Stimulated activated CD8-positive, alpha-beta memory T cell treated with anti-CD3 and anti-CD28 coated beads, Interleukin-15, amount 100 ng/mL, for 48 hours (primary cell): ENCODE measurements at places on chromosomes 6 and 20.

- no peak for DNase-seq
Measured at GRCh38 chr6:4844108-4844507, 67.9 kb downstream of the CDYL start.

DNA sequence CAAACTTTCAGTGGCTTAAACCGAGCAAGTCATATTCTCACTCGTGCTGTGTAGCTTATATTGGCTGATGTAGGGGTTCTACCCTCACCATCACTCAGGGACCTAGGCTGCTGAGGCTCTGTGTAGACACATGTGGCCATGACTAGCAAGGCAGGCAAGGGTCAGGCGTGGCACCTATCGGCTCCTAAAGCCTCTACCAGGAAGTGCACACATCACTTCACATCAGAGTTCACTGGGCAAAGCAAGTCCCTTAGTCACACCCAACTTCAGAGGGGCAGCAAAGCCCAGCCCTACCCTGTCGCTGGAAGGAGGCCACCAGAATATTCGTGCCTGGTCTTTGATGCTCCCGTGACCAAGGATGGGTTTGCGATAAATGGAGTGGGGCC lies 42.9 kb downstream of the PPP1R14C start:
- DNase-seq, result no peak

DNA sequence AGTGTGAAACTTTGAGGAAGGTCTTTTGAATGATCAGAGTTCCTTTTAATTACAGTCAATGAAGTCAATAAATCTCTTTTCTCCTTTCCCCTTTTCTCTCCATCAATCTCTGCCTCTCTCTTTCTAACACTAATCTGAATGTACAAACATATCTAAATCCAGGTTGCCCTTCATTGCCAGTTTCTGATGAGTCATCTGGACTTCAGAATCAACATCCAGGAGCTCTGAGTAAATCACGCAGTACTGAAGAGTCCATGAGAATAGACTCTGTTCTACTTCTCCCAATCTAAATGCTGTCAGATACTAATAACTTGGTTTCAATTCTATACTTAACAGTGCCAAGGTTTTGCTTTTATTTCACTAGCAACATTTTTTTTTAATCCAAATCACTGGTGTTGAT lies 238.7 kb upstream of the THEMIS start:
- DNase-seq, result no peak

DNA sequence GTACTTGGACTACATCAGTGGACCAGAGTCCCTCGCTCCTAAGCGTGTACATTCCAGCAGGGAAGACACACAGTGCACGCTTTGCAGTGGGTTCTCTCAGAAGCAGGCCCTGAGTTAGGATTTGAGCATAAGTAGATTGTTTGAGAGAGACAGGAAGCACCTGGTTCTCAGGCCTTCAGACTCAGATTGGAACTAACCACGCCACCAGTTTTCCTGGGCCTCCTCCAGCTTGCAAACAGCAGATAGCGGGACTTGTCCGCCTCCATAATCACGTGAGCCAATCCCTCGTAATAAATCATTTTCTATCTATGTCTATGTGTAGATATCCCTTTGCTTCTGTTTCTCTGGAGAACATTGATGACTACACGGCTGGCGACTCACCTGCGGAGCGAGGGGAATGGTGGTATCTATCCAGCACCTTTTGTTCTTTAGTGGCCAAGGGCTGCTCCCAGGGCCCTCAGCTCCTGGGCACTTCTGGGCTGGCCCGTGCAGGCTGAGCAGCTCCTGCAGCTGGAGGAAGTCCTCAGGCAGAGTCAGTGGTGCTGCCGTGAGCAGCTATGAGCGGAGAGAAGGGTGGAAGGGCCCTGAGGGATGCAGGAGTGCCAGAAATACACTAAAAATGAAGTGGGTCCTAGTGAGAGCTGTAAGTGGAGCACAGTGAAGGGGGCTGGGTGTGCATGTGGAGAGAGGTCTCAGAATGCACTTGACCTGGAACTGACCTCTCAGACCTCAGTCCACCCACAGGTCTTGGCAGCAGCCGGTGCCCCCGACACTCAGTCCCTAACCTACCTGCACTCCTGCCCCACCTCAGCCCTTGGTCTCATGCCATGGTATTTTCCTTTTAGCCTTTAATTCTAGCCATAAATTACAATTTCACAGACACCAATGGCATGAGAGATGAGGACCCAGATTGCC lies 76.9 kb downstream of the STK35 start:
- no peak for DNase-seq

GRCh38 chr6:111748231-111748647 lies 125.0 kb downstream of the FYN start:
- no peak for DNase-seq

DNA sequence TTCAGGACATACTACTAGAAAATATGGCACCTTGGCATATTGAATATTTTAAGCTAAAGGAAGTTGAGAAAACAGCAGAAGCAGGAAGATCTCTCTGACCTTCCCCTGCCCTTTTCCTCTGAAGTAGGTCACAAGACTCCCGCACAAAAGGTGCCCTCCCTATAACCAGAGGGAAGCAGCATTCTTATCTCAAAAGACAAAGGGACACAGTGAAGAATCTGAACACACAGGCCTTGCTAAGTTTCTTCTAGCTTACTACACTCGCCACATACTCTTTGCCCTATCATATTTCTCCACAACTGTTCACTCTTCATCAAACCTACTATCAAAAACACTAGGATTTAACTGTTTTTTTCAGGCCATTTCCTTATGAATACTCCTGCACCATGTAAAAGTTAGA lies 151.2 kb downstream of the ELOVL4 start:
- no peak for DNase-seq
